Kidney (tissue), 22 donors: ENCODE measurements at places on chromosomes 12 and 14. TPM values are rescaled to one million over a fixed set of nuclear protein-coding genes. Genes with fewer than 3 reads are reported as not detected.

SIX1 gene
- 0.16 TPM for total RNA-seq

CLMN gene
- 151 TPM for total RNA-seq

GPRC5A gene
- 60.6 TPM for total RNA-seq

SYCP3 gene
- 0.25 TPM for total RNA-seq

SDR9C7 gene
- total RNA-seq: not detected

GRCh38 chr12:67370979-67371378 lies 101.8 kb downstream of the CAND1 start:
- no peak for DNase-seq

GRCh38 chr12:93319523-93320050 lies 58.1 kb upstream of the NUDT4 start:
- no peak for DNase-seq

- no peak for DNase-seq
These were observed 11.0 kb downstream of the TPH2 start for GRCh38 chr12:71949646-71950045.

DNA sequence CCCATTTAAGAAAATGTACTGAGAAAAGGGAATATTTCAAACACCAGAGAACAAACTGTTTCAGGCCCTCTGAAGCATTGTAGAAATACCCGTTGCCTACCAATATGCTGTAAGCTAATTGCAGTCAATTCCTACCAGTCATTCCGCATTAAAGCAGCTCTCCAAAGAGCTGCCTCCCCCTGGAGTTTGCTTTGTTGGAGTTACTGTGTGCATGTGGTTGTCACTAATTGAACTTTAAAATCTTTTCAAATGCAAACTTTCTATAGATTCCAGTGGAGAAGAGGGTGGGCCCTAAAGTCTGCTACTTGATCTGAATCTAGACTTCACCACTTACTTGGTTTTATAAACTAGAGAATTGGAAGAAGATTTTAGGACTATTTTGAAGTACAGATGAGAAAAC lies 112.7 kb downstream of the PLXNC1 start:
- no peak for DNase-seq

DNA sequence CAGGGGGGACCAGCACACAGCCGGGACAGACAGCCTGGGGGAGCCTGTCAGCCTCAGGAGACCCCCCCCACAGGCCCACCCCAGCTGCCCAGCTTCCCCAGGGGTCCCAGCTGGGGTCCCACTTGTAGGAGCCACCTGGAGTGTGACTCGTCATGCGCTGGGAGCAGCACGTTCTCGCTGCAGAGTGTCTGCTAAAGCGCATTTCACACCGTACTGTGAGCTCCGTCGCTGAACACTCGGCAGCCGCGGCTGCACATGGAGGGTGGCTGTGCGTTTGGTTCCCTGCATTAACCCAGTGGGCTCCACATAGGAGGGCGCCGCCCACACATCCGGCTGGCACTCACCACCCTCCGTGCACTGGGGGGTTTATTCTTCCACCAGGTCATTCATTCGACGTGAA lies 56.7 kb downstream of the FBRSL1 start:
- DNase-seq: no peak

GRCh38 chr12:132711080-132711843 lies 620 bp downstream of the PGAM5 start:
- peak; percentile 9 for DNase-seq

- peak; percentile 32 for DNase-seq
These were observed 845 bp downstream of the TMEM132C start for GRCh38 chr12:128267651-128268378.

GRCh38 chr12:6080149-6081045 lies 44.1 kb downstream of the VWF start:
- DNase-seq: peak; percentile 31

- no peak for DNase-seq
These were observed 47.7 kb downstream of the ELK3 start for GRCh38 chr12:96241846-96242256.

GRCh38 chr12:75661908-75662307 lies 150.5 kb upstream of the KRR1 start:
- peak; percentile 54 for DNase-seq
